GM23338 (cell line): ENCODE measurements at places on chromosomes 7 and 10.

- no peak for DNase-seq
Measured at GRCh38 chr7:153423210-153423590, 629.0 kb upstream of the DPP6 start.

DNA sequence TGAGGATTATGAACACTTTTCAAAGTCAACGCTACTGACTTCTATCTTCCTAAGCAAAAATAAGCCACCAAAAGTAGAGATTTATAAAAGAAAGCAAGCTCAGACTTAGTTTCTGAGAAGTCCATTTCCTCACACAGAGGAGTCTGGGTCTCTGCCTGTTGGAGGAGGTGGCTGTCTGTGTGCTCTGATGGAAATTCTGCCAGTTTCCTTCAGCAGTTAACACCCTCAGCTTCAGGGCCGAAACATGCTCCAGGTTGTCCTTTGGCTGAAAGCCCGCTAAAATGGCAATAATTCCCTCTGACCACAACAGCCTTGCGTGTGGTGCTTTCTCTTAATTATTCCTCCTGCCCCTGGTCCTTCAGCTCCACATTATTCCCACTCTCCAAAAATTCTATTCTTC, 127.8 kb upstream of the LAMB4 start:
- no peak for DNase-seq

DNA sequence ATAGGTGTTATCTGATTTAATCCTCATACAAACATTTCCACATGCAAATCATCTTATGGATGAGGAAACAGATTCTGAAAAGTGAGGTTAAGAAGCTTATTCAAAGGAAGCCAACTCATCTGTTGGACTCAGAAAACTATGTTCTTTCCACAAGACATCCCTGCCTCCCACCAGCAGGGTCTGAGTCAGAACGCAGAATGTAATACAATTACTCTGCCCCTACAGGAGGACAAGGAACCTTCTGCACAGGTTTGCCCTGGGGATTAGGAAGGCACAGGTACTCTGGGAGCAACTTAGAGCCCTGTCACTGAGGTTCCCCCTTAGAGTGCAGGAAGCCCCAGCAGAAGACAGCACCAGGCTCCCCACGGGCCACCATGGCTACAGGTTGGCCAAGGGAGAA, 255.7 kb downstream of the TNS3 start:
- peak; percentile 40 for DNase-seq

- no peak for DNase-seq
Measured at GRCh38 chr7:141571059-141571458, 19.8 kb downstream of the AGK start.

DNA sequence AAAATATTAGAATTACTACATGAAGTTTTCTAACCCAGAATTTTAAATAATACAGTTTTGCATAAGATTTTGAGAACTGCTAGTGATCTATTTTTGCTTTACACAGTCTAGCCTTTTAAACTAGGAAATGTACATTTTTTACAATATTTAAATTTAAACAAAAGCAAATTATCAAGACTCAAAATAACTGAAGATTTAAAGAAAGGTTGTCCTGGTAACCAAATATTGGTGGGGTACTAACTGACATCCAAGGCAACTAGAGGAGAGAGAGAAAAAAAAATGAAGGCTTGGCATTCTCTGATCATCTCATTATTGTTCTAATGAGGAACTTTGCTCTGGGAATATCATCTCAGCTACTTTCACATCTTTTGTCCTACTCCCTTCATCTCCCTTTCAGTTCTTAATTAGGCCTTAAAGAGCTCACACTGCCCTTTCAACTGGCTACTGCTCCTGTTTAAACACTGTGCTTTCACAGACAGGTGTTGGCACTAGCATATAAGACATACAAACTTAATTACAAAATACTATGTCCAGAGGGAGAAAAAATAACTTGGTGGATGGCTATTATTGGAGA, 33.7 kb downstream of the RAB11FIP2 start:
- no peak for DNase-seq

GRCh38 chr7:91927912-91928311, 12.8 kb upstream of the AKAP9 start:
- no peak for DNase-seq

DNA sequence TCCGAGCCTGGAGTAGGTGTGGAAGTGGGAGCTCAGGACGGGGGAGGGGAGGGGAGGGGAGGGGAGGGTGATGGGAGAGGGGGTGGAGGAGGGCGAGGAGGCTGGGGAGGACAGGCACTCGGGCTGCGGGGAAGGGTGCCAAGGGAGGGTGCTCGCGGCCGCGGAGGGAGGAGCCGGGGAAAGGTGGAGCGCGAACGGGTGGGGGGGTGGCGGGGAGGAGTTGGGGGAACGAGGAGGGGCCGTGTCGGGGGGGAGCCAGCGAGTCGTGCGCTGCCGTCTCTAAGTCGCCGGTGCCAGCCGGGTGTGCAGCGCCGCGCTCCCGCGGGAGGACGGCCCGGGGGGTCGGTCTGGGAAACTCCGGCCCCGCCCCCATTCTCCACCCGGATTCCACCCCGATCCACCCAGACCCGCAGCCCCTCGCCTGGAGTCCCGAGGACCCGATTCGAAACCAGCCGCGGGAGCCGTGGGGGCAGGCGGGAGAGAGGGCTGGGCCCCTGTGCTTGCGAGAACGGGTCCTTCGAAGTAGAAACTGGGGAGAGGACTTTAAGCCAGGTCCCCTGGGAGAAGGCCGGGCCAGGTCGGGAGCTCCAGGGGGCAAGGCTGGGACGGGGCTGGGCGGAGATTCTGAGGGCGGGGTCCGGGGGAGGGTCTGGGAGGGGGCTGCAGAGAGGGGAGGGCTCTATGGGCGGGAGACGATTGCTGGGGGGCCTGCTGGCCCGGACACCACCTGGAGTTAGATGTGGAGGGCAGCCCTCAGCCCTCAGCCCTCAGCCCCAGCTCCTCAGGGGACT, at the start of gene ZNF467:
ZNF467 (minus strand) TSS at position 143 of the 791 bp plus-strand sequence. CDS start 2,556 bp downstream, outside the sequence.
- DNase-seq, result peak; percentile 43

- no peak for DNase-seq
Measured at GRCh38 chr10:44929356-44930255, 18.5 kb downstream of the TMEM72 start.

GRCh38 chr10:124672181-124672638, 72.0 kb downstream of the FAM53B start:
- DNase-seq, result peak; percentile 29

- DNase-seq, result no peak
Measured at GRCh38 chr10:104613406-104613805, 27.7 kb upstream of the SORCS3 start.

DNA sequence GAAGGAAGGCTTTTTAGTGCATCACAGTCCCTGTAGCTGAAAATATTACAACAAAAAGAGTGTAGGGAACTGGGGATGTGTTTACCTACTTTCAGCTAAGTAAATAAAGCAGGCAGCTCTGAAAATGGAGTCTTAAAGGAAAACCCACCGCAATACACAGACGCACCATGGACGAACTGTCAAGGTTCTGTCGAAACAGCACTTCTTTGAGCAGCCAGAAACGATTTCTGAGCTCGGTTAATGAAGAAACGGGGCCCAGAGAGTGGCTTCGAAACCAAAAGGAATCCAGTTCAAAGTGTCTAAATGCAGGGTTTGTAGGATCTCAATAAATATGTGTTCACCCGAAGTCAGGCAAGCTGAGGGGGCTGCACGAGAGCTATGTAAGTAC, 275.4 kb upstream of the NEBL start:
- DNase-seq, result peak; percentile 19

DNA sequence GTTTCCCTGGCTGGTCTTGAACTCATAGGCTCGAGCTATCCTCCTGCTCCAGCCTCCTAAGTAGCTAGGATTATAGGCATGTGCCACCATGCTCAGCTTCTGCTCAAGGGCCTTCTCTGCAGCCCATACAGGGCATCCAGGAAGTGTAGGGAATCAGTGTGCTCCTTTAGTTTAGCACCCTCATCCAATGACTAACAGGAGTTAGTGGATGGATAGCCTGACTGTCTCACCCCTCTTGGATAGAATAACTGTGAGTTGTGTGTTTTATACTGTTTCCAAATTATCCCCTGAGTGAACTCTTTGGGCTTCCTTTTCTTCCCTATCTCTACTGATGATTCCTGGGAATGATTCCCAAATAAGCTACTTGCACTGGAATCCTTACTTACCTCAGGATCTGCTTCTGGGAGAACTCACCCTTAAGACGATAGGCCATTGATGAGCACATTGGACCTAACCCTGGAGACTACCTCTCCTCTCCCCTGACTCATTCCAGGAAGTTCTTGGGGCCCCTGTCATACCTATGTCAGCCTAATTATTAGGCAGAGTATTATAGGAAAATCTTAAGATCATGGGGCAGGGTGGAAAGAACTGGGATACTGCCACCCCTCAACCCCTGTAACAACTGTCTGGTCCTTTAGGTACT, 18.5 kb downstream of the STRIP2 start:
- DNase-seq, result no peak

- no peak for DNase-seq
Measured at GRCh38 chr7:148721390-148721789, 22.7 kb downstream of the CUL1 start.

DNA sequence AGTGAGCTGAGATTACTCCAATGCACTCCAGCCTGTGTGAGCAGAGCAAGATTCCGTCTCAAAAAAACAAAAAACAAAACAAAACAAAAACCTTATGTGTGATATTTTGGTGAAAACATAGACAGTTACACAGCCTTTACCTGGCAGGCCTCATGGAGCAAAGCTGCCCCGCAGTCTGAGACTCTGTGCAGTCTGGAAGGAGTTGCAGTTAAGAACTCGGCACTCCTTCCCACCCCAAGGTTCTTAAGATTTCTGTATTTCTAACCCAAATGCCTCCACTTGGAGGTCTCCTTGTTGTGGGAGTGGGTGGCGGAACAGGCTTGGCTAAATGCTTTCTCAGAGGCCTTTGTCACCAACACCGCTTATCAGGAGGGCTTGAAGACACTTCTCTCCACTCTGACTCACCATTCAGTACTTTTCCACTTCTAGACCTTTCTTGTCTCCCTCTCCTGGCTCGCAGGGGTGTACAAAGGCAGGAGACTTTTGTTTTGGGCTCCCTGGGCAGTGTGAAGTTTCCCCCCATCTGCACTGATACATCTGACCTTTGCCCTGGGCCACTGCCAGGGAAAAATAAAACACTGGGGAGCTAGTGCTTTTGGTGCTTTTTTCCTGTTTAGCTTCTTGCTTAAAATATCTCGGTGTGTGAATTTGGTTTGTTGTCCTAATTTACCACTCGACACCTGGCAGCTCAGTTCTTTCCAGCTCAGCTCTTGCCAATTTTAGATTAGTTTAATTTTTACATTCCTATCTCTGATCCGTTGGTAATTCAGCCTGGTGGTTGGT, 51.3 kb upstream of the MAGI2 start:
- peak; percentile 32 for DNase-seq

- no peak for DNase-seq
Measured at GRCh38 chr7:122518488-122518887, 180.4 kb downstream of the RNF133 start.
